Effector memory CD8-positive, alpha-beta T cell (primary cell): ENCODE measurements at places on chromosomes 11 and 22.

DNA sequence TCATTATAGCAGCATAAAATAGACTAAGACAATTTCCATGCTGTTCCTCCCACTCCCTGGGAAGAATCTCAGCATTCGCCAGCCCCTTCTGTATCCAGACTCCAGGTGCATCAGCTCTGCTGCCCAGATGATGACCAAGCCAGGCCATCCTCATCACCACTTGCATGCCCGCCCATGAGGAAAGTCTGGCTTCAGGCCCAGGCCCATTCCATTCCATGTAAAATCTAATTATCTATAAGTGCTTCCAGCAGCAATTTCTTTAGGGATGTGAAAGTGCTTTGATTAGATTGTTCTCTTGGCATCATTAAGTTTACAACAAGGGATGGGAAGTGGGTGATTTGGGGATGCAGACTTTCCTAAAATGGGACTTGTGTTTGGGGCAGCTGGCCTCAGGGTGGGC, 100.3 kb downstream of the INSC start:
- DNase-seq: no peak

GRCh38 chr11:403021-403760, 9.2 kb downstream of the PKP3 start:
- DNase-seq: no peak

GRCh38 chr11:35390737-35391682, 28.3 kb downstream of the SLC1A2 start:
- no peak for DNase-seq

DNA sequence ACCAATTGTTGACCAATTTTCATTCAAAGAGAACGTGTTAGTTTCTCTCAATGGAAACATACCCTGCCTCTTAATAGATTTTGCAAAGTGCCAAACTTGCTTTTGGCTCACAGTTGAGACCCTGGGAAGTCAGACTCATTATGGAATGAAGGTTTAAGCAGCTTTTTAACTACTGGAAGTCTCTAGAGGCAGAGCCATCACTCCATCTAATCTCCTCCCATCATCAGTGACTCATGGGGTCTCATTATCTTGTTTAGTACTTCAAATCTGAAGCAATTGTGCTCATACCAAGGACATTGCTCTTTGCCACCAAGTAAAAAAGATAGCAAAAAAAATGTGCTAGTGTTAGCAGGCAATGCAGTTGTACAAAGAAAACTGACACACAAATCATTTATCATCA, 537.1 kb upstream of the LRRC4C start:
- no peak for DNase-seq

- no peak for DNase-seq
Observed at GRCh38 chr11:102229510-102230123, 87.7 kb upstream of the BIRC3 start.

- DNase-seq: no peak
Observed at GRCh38 chr11:61862714-61863547, 28.4 kb downstream of the FADS3 start.

GRCh38 chr11:114237321-114238280, 58.6 kb upstream of the NNMT start:
- no peak for DNase-seq

DNA sequence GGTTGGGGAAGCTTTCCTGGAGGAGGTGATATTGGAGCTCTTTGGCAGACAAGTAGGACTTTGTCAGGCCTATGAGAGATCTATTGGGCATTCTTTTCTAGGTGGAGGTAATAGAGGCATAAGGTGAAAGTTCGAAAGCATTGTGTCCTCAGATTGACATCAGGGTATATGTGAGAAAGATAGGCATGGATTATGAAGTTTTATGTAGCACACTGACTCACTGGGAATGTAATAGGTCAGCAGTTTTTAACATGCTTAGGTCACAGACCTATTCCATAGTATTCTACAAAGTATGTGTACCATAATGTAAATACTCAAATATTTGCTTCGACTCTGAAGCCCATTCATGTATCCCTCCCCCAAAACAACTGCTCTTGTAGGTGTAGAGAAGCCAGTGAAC, 11.8 kb downstream of the HIKESHI start:
- no peak for DNase-seq

- DNase-seq: no peak
Observed at GRCh38 chr22:38069372-38070249, 12.4 kb downstream of the PICK1 start.

- no peak for DNase-seq
Observed at GRCh38 chr11:93525601-93526345, 17.4 kb downstream of the SMCO4 start.

GRCh38 chr11:114482114-114482513, 42.8 kb downstream of the REXO2 start:
- no peak for DNase-seq

DNA sequence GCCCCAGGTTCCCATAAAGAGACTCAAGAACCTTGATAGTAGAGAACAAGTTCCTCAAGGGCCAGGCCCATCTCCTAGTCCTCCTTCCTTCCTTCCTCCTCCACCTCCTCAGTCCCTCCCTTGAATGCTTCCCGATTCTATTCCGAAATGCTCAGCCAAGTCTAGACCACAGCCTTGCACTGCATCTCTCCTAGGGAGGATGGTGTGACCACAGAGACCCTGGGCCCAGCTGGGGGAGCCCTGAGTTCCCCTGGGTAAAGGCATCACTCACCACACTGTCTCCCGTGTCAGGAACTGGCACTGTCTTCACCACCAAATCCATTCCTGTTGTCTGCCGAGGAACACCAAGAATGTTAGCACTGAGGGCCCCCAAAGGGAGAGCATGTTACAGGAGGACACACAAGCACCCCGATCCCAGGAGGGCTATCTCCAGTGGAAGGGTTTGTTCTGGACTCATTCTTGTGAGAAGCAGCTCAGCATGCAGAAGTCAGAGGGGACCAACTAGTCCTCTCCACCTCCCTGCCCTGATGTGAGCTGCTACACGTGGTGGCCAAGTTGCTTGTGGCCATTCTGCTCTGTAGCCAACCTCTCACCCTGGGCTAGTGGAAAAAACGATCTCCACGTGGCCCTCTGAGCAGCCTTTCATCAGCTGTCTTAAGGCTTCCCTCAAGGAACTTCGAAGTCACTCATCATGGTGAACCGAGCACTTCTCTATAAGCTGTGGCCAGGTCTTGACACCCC, 8.7 kb downstream of the IFT27 start:
- DNase-seq: no peak

- DNase-seq: no peak
Observed at GRCh38 chr11:27573024-27573423, 66.5 kb upstream of the LIN7C start.

- no peak for DNase-seq
Observed at GRCh38 chr22:48097723-48098122, 1335.3 kb downstream of the TBC1D22A start.

GRCh38 chr11:70220920-70221319, 17.8 kb downstream of the FADD start:
- DNase-seq: no peak

DNA sequence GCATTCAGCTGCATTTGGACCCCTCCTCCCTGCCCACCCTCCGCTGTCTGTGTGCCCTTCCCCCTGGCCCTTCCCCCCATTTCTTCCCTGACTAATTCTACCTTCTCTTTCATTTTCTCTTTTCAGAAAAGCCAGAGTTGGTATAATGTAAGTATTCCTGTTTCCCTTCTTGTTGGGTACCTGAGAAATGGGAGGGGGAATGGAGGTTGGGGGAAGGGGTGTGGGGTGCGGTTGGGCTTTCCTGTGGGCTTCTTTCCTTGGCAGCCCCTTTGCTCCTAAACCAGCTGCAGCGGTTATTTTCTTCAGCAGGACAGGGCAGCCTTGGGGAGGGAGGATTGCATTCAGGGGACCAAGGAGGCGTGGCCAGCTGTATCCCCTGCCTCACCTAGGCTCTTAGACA, 70.2 kb downstream of the SCN3B start:
- no peak for DNase-seq

DNA sequence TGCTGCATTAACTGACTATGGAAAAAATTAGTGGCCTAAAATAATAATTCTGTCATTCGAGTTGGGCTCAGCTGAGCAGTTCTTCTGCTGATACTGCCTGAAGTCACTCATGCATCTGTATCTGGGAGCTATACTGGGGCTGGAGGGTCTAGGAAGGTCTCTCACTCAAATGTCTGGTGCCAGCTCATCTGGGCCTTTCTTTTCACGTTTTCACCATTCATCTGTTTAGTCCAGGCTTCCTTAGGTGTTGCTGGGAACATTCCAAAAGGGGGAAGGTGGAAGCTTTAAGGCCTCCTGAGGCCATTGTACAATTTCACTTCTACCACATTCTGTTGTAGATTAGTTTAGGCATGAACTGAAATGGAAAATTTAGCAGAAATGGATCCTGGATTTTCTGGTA, 28.0 kb downstream of the YAP1 start:
- no peak for DNase-seq

GRCh38 chr11:110077831-110078325, 15.3 kb upstream of the ZC3H12C start:
- DNase-seq: no peak

- DNase-seq: no peak
Observed at GRCh38 chr22:37563153-37564081, 3.1 kb downstream of the CDC42EP1 start.

DNA sequence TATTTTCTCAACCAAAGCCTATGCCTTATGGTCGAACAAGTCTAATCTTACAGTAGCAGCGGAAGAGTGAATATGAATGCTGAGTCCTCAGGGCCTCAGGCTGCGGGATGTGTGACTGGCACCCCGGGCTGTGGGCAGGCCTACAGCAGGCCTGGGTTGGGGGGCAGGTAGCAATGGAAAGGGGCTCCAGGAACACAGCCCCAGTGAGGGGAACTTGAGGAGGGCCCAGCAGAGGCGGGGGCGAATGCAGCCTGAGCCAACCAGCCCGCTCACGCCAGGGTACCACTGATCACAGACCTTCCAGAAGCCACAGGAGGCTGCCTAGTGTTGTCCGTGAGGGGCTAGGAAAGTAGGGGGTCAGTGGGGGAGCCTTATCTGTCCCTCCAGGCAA, 11.3 kb upstream of the CD5 start:
- DNase-seq: no peak

DNA sequence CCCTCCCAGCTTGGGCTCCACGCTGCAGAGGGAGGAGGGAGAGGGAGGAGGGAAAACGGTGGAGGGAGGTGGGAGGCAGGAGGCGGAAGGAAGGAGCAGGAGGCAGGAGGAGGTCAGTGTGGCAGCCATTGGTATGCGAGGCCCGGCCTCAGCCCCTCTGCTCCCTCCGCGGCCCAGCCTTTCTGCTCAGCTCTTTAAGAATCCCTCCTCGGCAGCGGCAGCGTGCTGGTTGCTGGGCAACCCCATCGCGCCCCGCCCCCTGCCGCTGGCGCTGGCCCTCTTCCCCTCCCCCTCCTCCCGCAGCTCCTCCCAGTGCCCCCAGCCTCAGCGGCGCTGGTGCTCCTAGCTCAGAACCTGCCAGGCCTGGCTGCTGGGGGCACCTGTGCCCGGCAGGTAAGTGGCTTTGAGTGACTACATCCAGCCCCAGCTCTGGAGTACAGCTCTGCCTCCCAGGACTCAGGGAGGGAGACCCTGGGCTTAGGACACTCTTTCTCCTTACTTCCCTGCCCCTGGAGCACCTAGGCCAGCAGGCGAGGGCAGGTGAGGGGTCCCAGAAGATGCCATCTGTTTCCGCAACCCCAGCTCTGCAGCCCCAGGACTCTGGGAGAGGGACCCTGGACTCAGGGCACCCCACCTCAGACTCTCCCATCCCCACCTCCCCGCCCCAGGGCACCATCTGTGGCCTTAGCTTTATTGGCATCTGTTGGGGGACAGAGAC, 7.2 kb upstream of the FLRT1 start:
- no peak for DNase-seq

- DNase-seq: no peak
Observed at GRCh38 chr11:86444981-86445380, 70.3 kb downstream of the CCDC81 start.

GRCh38 chr11:105466582-105467228, 143.2 kb upstream of the GRIA4 start:
- DNase-seq: no peak

GRCh38 chr11:94837317-94837716, 69.2 kb downstream of the AMOTL1 start:
- DNase-seq: no peak

DNA sequence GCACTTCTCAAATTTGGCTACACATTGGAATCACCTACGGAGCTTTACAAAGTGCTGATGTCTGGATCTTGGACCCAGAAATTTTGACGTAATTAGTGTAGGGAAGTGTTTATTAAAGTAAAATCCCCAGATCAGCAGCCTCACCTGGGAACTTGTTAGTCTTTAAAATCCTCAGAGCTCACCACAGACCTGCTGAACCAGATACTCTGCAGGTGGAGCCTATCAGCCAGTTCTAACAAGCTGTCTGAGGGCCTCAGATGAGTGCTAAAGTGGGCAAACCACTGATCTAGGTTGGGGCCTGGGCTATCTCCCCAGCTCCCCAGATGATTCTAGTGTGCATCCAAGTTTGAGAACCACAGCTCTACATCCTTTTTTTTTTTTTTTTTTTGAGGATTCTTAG, 436.0 kb downstream of the ETS1 start:
- DNase-seq: no peak

- no peak for DNase-seq
Observed at GRCh38 chr11:17783878-17784277, 49.3 kb downstream of the KCNC1 start.

GRCh38 chr11:126139111-126140091, 72.0 kb downstream of the RPUSD4 start:
- no peak for DNase-seq

- DNase-seq: peak; percentile 75
Observed at GRCh38 chr11:62678770-62679696, at the start of gene UBXN1. Gene UBXN1 (minus strand): TSS chr11:62679073. CDS start chr11:62678923, 150 bp downstream.

- no peak for DNase-seq
Observed at GRCh38 chr11:114430290-114430689, 9.0 kb upstream of the REXO2 start.

GRCh38 chr11:4704790-4705334, 278 bp downstream of the MMP26 start:
- DNase-seq: no peak

DNA sequence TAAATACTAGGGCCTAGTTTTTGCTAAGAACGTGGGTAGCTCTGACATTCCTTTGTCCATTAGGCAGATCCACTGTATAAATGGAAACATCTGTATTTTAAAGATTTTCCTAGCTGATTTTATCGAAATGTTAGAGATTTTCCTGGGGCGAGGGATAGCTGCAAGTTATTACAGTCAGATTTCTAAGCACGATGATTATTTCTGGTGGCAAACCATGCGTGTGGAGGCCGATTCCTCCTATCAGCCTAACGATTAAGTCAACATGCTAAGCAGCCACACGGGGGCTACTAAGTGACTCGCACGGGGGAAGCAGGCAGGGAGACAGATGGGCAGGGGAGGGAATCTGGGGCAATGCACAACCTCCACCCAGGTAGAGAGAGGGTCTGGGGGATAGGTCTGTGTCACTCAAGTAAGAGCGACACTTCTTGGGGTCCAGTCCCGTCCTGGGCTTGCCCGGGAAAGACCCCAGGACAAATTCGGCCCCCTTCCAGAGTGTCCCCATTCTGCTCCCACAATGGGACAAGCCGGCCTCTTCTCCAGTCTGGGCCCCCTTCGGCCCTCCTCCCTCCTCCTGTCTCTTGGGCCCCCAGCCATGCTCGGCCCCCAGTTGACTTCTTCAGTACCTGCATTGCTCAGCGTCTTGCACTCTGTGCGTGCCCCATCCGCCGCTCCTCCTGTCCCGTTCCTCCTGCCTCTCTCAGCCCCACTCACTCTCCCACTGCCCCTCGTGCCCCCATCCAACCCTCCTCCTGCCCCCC, 571 bp downstream of the C11orf24 start:
- DNase-seq: peak; percentile 50

- DNase-seq: no peak
Observed at GRCh38 chr11:119506436-119506835, 83.5 kb upstream of the THY1 start.
